ENCODE measurements at places on chromosomes 13 and 19.

DNA sequence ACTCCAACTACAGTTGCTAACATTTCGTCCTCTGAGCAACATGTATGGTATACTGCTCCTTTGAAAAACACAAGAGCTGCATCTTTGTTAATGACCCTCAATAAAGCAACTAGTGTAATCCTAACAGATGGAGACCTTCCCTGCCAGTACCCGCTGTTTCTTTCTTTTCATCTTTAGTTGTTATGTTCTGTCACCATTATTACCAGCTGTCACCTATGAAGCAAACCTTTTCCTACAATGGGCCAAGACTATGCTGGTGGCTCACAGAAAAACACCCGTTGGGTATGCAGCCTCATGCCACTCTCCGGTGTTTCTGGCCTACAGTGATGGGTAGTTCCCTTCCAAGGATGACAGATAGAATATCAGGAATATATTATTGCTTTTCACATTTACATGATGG lies 29.7 kb upstream of the CYSLTR2 start:
- no peak for DNase-seq

DNA sequence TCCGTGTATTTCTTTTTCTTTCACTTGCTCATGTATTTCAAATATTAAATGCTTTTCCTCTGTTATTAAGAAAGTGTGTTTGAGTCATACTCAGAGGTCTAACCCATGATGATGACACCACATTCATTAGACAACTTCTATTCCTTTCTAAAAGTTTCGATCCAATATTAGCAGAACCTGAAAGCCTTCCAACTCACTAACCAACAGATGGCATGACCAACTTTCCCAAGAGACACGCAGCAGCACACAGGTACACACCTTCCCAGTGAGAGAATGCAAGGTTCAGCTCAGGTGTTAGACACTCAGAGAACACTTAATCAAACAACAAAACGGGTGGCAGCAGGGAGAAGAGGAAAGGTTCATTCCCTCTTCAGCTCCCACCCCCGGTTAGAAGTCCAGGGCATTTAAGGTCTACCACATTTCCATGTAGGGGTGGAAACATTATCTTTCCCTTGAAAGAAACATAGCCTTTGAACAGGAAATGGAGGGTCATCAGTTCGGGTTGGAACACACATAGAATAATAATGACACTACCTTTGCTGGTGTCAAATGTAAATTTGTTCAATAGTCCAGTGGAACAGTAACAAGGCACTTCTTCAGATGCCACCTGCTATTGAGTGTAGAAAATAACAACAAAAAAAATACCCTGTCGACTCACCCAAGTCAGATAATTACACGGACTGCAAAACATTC lies 404.2 kb downstream of the COG6 start:
- DNase-seq, result no peak

- no peak for DNase-seq
These were observed 24.8 kb downstream of the UPF1 start for GRCh38 chr19:18856385-18857126.

- DNase-seq, result no peak
These were observed 24.6 kb downstream of the BICRA start for GRCh38 chr19:47633517-47633916.

Measured in HFF-Myc (cell line).